ENCODE measurements at places on chromosomes 7 and 10.

DNA sequence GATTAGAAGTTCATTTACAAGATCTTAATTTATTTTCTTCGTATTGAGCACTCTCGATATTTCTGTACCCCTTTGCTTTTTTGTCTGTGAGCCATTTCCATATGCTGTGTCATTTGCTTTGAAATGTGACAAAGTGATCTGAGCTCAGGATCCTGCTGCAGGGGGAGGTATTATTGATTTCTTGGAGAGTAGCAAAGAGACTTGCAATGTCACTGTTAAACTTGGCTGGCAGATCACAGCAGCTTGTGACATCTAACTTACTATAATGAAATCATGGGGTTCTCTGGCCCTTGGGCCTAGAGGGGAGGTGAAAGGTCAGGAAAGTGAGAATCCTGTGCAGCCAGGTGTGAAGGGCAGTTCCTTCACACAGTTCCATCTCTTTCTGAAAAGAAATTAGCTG lies 923.4 kb downstream of the REEP3 start:
- no peak for DNase-seq

DNA sequence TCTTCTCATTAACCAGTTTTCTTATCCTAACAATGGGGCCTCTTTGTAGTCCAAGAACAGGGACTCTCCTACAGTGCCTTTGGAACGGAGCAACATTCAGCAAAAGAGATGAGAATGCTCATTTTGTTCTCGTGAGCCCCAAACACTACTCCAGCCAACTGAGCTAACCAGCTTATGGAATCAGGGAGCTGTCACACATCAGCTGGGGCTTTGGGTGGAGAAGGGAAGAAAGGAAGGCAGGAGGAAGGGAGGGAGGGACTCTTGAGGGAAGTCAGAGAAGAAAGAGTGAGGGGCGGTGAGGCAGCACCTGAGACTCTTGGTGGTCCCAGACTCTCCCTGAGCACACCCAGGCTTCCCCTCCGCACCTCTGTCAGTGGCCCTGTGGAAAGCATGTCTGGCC lies 123.1 kb downstream of the CLEC2L start:
- DNase-seq = no peak

- no peak for DNase-seq
Measured at GRCh38 chr10:68075550-68076004, 494 bp upstream of the HERC4 start.

DNA sequence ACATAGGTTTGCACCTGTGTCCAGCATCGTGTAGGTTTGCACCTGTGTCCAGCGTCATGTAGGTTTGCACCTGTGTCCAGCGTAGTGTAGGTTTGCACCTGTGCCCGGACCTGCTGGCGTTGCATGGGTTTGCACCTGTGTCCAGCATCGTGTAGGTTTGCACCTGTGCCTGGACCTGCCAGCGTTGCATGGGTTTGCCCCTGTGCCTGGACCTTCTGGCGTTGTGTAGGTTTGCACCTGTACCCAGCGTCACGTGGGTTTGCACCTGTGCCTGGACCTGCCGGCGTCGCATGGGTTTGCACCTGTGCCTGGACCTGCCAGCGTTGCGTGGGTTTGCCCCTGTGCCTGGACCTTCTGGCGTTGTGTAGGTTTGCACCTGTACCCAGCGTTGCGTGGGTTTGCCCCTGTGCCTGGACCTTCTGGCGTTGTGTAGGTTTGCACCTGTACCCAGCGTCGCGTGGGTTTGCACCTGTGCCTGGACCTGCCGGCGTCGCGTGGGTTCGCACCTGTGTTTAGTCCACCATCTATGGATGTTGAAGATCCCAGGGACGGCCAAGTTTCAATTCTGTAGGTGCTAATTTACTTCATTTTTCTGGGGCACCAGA lies 158.0 kb downstream of the WDR37 start:
- no peak for DNase-seq

- DNase-seq = no peak
Measured at GRCh38 chr7:602341-603141, 82.9 kb upstream of the PDGFA start.

GRCh38 chr10:129513312-129513711 lies 46.3 kb downstream of the MGMT start:
- DNase-seq = no peak

GRCh38 chr10:77819210-77820112 lies 107.1 kb downstream of the DLG5 start:
- no peak for DNase-seq

All from stimulated activated CD8-positive, alpha-beta memory T cell treated with anti-CD3 and anti-CD28 coated beads, Interleukin-4, amount 100 ng/mL, for 4 hours (primary cell).